ENCODE measurements at places on chromosomes 6 and 20.

GRCh38 chr6:16849280-16849987 lies 88.2 kb upstream of the ATXN1 start:
- DNase-seq, result peak; percentile 59

DNA sequence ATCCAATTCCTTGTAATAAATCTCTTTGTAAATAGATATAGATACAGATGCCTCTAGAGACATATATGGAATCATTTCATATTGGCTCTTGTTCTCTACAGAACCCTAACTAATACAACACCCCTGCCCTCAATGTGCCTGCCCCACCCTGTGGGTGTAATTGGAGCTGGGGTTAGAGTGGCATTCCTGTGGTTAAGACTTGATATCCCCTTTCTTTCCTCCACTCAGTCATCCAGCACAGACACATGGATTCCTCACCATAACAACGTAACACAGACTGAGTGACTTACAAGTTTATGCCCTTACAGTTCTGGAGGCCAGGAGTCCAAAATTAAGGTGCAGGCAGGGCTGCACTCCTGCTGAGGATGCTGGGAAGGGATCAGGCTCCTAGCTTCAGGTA lies 42.8 kb downstream of the C6orf118 start:
- DNase-seq, result no peak

GRCh38 chr20:63032861-63033793 lies 26.4 kb upstream of the BHLHE23 start:
- DNase-seq, result no peak

DNA sequence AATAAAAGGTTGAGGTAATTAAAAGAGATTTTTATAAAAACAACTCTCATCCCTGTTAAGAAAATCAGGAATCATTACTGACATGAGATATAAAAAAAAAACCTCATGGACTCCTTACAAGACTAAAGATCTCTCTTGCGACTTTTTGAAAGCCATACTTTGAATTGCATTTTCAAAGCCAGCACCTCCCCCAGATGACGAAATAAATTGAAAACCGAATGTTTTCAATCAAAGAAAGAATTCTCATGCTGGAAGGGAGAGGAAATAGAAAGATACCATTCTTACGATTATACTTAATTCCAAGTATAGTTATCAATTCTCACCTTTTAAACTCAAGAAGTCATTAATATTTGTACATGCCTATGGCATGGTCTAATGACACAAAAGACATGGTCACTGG lies 452.3 kb downstream of the GJA1 start:
- DNase-seq, result no peak

DNA sequence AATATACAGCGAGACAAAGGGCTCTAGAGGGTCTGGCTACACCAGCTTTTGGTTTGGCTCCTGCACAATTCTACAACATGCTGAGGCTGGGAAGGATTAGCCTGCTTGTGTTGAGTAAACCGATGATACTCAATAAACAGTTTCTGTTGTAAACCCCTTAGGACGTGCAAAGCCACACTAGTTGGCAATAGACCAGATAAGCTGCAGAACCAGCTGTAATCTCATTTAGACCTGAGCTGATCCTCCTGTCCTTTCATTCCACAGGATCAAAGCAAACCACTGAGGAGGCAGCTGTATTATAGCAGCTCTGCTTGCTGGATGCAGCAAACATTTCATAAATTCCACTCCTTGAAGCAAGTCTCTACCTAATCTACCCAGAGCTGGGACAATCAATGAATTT lies 79.7 kb downstream of the MMS22L start:
- peak; percentile 23 for DNase-seq

GRCh38 chr6:28597924-28598722 lies 72.4 kb downstream of the GPX5 start:
- DNase-seq, result no peak

DNA sequence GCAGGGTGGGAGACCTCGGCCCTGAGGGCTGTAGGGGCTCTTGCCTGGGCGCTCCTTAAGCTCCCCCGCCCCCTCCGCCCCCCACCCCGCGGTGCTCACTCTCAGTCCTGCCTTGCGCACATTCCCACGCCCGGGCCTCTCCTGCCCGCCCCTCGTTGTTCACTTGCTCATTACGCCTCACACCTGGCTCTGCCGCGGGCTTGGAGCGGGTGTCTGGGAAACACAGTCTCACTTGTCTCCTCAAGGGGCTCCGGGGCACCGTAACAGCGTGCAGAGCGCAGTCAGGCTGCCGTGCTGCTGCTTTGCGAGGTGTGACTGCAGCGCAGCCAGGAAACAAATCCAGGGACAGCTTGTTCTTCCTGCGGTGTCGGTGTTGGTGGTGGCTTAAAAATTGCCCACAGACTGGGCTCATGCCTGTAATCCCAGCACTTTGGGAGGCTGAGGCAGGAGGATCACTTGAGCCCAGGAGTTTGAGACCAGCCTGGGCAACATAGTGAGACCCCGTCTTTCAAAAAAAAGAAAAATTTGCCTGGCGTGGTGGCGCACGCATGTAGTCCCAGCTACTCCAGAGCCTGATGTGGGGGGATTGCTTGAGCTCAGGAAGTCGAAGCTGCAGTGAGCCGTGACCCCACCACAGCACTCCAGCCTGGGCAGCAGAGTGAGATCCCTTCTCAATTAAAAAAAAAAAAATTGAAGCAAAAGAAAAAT lies 4.6 kb downstream of the NPBWR2 start:
- no peak for DNase-seq

- no peak for DNase-seq
These were observed 71.1 kb downstream of the BFSP1 start for GRCh38 chr20:17460119-17460518.

DNA sequence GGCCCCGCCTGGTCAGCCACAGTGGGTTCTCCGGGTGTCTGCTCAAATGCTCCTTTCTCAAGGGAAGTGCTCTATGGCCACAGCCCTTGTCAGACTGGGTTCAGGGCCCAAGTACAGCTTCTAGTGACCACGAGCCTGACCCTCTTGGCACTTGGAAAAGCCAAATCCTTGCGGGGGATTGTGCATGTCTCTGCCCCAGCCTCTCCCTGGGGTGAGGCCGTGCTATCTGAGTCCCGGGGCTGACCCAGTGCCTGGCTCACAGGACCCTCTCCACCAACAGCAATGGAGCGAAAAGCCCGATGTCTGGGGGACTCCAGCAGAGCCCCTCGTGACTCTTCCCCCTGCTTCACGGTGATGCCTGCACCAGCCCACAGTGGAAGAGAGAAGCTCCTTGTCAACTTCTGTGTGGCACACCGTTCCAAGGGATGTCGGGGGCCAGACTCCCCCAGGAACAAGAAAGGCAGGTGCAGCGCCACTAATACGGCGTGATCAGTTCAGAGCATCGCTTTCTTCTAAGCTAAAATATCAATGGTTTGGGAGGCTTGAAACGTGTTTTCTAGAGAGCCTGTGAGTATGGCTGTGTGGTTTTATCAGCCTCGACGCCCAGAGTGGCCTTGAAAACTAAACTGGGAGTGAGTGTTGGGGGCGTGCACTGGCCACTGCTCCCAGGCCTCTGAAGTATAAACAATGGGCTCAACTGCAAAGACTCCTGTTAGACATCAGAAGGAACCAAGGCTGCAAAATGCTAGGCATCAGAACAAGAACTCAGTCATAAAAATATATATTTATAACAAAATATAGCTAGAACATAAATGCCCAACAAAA lies 51.9 kb downstream of the DLL1 start:
- no peak for DNase-seq

DNA sequence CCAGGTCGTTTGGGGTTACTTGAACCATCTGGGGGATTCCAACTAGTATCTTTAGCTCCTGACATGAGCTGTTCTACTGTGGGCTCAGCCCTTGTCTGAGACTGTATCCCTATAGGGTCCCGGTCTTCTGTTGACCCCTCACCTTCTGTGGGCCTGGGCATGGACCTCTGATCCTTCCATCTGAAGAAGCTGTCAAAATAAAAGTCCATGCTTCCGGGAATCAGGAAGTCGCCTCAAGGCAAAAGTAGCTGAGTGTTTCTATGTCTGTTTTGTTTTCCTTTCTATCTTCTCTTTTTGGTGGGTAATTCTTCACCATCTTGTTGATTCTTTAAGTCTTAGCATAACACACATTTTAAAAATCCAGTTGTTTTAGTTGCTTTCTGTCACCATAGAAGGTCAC lies 30.3 kb downstream of the ITPR3 start:
- DNase-seq, result no peak

GRCh38 chr6:76697585-76697984 lies 625.1 kb upstream of the IMPG1 start:
- no peak for DNase-seq

DNA sequence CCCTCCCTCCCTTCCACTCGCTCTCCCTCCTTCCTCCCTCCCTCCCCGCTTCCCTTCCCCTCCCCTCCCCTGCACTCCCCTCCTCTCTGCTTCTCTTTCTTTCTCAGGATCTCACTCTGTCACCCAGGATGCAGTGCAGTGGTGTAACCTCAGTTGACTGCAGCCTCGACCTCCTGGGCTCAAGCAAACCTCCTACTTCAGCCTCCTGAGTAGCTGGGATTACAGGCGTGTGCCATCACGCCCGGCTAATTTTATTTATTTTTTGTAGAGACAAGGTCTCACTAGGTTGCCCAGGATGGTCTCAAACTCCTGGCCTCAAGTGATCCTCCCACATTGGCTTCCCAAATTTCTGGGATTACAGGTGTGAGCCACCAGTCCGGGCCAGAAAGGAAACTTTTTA lies 23.6 kb upstream of the SERPINB1 start:
- no peak for DNase-seq

- no peak for DNase-seq
These were observed 9.1 kb downstream of the LBP start for GRCh38 chr20:38355161-38356012.

DNA sequence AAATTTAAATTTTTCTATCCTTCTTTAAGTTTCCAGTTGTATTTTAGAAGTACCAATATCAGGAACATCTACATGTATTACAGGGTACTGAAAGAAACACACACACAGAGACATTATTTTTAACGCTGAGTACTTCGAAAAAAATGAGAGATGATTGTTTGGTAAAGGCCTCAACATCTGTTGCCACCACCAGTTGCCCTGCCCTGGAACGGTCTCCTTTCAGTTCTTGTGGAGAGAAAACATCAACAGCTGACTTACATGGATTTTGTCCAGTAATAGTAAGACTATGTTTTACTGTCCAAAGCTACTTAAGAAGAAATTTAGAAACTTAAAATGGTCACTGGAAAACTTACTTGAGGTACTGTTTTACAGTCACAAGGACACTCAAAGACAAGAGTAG lies 16.7 kb downstream of the HMGCLL1 start:
- peak; percentile 1 for DNase-seq

DNA sequence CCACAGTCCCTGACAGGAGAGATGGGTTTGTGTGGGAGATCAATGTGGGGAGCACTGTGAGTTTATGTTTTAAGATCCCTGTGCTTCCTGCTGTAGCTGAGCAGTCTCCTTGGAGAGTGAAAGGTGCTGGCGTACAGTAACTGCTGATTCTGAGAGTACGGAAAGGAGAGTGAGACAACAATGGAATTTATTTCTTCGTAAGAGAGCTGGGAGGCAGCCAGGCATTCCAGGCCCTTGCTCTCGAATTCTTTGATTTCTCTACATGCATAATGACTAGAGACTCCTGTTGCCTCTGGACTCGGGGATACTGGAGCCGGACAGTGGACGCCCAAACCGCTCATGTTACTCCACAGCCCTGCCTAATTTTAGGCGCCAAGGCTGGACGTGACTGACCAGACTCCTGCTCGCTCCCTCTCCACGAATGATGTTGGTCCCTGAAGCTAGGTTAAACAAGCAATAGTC lies 131.0 kb upstream of the PHACTR1 start:
- no peak for DNase-seq

- no peak for DNase-seq
These were observed 34.0 kb downstream of the ITCH start for GRCh38 chr20:34397096-34397495.

- DNase-seq, result peak; percentile 18
These were observed 34.3 kb downstream of the COL12A1 start for GRCh38 chr6:75171567-75171966.

GRCh38 chr6:21965953-21966539 lies 330.8 kb downstream of the PRL start:
- DNase-seq, result no peak

- DNase-seq, result no peak
These were observed 82.7 kb downstream of the SAMD3 start for GRCh38 chr6:130140084-130140483.

DNA sequence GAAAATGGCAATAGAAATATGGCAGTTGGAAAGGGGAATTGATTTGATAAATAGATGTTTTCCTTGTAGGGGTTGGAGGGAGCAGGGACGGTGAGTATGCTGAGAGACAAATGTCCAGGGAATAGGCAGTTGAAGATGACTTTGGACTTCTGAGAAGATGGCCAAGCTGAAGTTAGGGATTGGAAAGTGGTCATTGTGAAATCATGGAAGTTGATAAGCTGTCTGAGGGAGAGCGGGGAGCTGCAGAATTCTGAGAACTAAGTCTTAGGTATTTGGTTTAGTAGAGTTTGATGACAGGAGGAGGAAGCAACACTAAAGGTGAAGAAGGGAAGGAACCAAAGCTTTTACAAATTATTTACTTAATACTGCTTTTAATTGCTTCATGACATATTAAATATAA lies 15.1 kb downstream of the NDUFAF5 start:
- no peak for DNase-seq

GRCh38 chr20:46624946-46625345 lies 26.3 kb downstream of the SLC13A3 start:
- no peak for DNase-seq

- DNase-seq, result no peak
These were observed 181.8 kb downstream of the FOXA2 start for GRCh38 chr20:22402550-22402949.

DNA sequence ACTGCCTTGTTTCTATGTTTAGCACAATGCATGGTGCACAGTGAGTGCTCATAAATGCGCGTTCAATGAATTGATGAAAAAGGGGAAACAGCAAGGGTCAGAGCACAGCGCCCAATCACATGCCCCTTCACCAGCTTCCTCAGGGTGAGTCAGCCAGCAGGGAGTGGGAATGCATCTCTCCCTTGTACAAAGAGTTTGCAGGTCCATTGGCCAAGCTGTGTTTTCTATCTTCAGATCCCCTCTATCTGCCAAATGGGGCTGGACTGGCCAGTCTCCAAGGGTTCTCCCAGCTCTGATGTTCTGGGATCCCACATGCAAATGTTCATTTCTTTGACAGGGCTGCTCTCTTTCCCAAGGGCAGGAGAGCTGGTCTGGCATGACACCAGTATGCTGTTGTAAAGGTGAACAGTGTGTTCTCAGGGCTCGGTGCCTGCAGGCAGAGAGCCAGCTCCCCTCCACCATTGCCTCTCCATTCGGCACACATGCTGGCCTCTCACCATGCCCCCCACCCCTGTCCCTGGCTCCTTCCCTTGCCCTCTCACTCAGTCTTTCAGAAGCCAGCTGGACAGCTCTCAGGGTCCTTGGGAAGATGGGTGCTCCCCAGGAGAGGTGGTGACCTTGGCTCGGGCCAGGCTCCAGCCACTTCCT lies 25.0 kb downstream of the ANGPT4 start:
- no peak for DNase-seq
